ENCODE measurements at places on chromosomes 11 and 22.
A peak's percentile ranks its signal among the peaks of the same experiment; 100 is the strongest.

DNA sequence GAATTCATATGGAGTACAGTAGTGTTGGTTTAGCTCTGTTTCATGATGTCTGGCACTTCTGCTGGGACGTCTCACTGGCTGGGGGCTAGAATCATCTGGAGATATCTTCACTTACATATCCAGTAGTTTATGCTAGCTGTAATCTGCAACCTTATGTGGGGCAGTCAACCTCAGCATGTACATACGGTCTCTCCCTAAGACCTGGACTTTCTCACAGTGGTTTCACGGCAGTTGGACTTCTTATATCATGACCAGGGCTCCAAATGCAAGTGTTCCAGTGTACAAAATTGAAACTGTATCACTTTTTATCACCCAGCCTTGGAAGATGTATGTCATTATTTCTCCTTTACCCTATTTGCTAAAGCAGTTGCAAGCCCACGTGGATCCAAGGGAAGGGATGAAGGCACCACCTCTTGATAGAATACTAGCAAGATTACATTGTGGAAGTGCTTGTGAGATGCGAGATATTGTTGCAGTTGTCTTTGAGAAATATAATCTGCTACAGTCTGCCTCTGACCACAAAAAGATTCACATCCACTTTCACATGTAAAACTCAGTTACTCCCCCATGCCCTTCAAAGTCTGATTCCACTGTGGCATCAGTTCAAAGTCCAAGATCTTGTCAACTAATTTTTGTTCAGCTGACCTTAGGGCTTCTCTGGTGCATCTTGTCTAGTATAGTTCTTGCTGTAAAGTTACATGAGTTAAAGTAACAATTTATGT lies 316.6 kb upstream of the NCAM1 start:
- no peak for DNase-seq

- no peak for DNase-seq
Observed at GRCh38 chr11:16169541-16169940, 186.8 kb downstream of the SOX6 start.

DNA sequence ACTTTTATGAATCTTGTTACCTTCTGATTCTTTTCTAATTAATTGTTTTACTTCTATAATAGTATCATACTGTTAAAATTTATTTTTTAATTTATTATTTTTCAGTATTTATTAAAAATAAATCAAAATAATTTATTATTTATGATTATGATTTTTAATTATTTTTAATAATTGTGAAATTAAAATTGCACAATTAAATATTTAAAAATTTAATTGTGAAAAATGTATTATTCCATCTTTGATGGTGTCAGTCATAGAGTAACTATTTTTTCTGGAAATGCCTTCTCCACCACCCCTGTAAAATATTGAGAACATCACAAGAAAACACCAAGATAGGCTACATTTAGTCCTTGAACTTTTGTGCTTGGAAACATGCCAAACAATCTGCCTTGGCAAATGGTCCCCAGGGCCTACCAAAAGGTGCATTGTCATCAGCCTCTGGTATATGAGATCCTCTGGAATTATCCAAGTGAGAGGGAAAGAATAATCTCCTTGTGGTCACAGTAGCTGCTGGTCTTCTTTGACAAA lies at the start of gene OR8H2:
OR8H2 (plus strand) TSS at position 478 of the 528 bp plus-strand sequence. CDS start 1,356 bp downstream, outside the sequence.
- no peak for DNase-seq

DNA sequence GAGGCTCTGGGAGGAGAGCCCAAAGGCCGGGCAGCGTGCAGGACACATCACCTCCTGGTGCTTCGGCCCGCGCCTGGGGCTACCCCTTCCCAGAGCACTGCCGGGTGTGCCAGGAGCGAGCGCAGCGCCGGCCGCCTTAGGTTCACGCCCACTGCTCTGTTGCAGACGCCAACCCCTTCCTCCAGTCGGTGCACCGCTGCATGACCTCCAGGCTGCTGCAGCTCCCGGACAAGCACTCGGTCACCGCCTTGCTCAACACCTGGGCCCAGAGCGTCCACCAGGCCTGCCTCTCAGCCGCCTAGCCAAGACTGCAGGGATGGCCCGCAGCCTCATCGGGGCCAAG lies 79.0 kb downstream of the MED15 start:
- no peak for DNase-seq

GRCh38 chr22:30159561-30160353 lies 79.5 kb downstream of the HORMAD2 start:
- peak; percentile 52 for DNase-seq

DNA sequence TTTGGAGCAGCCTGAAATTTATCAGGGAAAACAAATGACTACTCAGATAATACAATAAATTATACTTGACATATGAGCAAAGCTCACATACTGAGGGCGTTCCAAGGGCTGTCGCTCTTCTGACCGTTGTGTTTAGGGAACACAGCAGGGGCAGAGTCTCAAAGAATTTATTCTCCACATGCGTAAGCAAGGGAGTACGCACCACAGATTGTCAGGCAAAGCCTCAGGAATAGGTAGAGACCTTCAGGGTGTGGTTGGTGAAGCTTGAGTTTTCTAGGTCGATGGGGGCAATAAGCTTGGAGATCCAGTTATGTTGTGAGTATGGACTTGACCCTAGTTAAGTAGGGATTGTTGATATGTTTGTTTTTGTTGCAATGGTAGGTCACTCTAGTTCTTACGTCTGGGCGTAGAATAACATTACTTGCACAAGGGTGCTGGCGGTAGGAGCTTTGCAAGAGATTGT lies 830 bp downstream of the ACAT1 start:
- no peak for DNase-seq

- no peak for DNase-seq
Observed at GRCh38 chr11:22405377-22405776, 67.2 kb downstream of the SLC17A6 start.

Measured in mammary epithelial cell (primary cell).